ENCODE measurements at places on chromosomes 6 and 20.

- no peak for DNase-seq
Measured at GRCh38 chr6:158373214-158373613, 60.9 kb downstream of the TULP4 start.

DNA sequence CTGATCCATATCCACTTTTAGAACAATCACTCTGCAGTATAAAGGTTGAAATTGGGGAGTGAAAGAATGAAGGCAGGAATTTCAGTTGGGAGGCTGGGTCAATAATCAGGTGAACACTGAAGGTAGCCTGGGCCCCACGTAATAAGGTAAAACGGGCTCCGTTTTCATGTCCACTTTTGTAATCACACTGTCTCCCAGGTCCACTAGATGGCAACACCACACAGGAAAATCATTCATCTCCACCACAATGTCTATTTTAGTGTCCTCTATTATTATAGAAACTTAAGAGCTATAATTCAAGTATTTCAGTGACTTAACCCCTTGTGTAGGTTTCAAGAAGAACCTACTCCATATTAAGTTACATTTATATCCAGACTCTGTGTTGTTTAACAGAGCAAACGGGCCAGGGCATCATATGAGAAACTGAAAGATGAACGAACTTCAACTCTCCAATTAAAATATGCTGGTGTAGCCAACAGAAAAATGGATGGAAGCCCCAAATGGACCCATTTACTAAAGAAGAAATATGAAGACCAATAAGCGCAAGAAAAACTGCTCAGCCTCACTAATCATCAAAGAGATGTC, 45.9 kb upstream of the MC3R start:
- peak; percentile 16 for DNase-seq

DNA sequence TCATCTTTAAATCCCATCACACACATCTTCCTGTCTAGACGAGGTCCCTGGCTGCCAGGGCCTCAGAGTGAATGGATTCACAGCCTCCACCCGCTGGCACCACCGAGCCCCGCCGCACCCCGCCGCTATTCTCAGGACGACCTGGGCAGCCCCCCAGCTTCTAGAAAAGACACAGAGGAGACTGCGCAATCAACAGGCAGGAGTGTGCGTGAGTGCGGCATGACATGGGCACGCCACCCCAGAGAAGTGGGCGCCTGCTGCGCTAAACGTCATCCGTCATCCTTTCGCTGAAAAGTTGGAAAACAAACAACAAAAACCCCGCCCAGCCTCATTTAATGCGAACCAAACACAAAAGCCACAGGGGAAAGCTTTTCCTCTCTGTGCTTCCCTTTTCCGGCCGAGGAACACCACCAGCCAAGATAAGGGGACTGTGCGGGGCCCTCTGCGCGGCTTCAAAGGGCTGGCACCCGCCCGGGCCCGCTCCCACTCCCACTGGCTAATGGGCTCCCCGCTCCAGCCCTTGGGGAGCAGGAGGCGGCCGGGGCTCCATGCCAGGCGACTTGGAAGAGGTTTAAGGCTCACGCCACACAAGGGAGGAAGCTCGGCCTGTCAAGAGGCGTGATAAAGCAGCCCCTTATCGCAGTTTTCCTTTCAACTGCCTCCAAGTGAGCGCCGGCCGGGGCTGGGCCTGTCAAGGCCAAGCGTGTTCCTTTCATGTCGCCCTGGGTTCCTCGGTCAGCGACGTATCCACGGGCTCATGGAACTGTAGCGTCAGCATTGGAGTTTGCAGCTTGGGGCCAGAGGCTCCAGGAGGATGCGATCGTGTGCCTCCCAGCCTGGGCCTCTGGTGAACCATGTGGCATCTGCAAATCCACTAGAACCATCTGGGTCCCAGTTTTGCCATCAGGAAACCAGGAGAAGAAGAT, 50.1 kb downstream of the NFATC2 start:
- peak; percentile 58 for DNase-seq

DNA sequence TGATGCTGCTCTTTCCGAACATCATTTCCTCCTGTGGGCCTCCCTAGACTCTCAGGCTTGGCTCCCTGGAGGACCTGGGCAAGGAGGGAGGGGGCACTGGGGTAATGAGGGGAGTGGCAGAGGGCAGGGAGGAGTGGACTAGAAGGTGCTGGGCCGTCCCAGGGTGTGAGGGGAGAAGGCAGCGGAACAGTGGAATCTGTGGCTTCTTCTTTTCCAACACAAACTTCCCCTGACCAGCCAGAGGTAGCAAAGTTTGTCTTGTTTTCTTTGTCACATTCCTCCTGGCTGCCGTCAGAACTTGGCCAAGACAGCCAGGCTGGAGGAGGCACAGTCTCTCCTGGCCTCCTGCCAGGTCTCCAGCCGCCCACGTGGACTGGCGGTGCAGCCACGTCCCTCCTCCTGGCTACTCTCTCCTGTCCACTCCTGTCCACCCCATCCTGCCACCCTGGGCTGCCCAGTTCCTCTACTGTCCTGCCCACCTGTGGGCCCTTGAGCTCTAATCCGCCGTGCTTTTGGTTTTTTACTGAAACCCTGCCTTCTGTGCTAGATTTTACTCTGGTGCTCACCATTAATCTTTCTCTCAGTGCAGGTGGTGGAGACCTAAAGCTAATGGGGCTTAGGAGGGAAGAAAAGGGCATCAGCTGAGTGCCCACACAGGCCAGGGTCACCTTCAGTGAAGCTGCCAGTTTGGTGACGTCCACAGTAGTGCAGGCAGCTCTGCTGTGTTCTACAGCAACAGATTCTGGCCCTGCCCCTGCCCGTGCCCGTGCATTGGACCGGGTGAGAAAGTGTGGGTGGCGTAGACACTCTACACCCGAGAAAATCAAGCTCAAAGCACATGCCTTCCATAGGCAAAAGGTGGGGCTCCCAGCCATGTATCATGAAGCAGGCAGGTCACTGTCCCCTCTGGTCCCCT, 2.8 kb upstream of the CDSN start:
- DNase-seq = peak; percentile 84

DNA sequence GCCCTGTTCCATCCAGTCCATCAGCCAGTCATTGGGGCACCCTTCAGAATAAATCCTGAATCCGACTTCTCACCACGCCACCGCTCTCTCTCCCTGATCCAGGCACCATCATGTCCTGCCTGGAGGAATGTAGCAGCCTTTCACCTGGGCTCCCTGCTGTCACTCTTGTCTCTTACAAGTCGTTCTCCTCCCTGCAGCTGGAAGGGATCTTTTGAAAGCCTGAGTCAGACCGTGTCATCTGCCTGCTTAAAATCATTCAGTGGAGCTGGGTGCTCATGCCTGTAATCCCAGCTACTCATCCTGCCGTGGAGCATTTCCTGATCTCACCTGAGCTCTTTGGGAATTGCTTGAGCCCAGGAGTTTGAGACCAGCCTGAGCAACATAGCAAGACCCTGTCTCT, 19.2 kb upstream of the KCNG1 start:
- DNase-seq = no peak

DNA sequence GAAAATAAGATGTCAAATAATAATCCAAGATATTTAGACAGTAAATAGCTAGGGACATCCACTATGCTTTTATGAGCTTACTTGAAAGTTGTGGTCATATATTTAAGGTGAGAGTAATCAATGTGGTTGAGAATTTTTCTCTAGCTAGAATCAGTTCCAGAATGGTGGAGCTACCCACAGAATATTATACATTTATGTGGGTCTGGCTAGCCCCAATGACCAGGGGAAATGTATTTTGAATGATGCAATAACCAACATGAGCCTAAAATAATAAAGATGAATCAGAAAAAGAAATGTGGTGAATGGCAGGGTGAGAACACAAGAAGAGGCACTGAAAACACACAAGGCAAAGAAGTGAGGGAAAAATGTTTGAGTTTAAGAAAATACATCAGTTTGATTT, 325.7 kb downstream of the TBC1D32 start:
- DNase-seq = no peak

GRCh38 chr20:14114065-14114704, 118.9 kb downstream of the MACROD2 start:
- DNase-seq = no peak

DNA sequence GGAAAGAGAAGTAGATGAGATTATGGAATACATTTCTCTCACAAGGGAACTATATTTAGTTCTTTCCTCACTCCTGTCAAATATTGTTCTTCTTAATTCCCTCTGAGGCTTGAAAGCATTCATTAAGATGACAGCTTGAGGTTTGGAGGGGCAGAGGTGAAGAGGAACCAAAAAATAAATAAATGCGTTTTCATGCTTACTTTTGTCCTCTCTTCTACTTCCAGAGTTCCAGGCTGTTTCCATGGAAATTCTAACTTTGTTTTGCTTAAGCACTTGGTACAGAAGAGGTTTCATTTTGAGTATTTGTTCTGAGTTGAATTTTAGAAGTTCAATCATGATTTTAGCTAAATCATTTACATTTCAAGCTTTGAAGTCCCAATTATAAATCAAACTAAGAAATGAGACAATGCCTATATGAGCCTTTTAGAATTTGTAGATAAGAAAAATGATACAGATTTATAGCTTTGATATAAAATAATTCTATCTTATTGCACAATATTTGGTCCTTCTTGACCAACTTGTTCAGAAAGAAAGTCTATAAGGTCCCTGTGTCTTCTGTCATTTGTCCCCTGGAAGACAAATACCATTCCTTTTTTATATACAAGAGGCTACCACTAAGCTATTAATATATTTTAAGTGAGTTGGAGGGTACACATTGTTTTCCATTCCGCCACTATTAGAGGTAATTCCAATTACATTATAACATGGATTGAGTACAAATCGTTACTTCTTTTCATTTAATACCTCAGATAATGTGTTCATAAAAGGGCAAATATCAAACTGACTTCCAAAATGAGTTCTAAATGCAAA, 16.3 kb downstream of the RBM24 start:
- no peak for DNase-seq

- DNase-seq = no peak
Measured at GRCh38 chr6:30816791-30817739, 67.3 kb upstream of the DDR1 start.

DNA sequence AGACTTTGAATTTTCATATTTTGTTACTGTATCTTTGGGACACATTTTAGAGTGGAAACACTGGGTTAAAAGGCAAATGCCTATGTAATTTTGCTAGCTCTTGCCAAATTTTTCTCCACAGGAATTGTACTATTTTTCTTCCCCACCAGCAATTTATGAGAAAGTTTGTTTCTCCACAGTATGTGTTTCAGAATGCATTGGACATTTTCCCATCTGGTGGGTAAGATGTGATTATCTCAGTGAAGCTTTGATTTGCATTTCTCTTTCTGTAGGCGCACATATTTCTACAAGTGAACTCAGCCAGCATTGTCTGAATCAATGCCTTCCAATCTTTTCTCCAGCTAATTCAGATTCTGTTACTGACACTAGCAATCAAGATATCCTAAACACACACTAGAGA, 157.8 kb downstream of the RCAN2 start:
- DNase-seq = no peak

DNA sequence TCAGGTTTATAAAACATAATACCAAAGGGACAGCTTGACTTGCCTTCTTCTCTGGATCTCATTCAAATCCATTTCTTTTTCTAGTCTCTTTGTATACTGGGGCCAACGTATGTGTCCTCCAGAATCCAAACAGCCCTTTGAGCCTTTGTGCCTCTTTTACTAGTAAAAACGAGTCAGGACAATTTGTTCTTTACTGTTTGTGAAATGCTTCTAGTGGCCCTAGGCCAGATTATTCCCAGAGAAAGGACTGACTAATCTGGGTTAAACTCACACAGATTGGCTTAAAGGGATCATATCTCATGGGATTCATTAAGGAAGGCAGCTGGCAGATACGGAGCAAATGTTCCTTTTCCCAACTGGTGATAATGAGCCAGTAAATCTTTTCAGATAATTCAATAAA, 32.1 kb upstream of the MANEA start:
- DNase-seq = no peak

- DNase-seq = no peak
Measured at GRCh38 chr6:148146717-148147462, 195.7 kb upstream of the SASH1 start.

- DNase-seq = no peak
Measured at GRCh38 chr6:30411515-30412207, 66.7 kb downstream of the RPP21 start.

GRCh38 chr6:46270336-46270735, 99.6 kb upstream of the ENPP5 start:
- no peak for DNase-seq

- no peak for DNase-seq
Measured at GRCh38 chr20:63177134-63177784, 38.7 kb downstream of the YTHDF1 start.

- DNase-seq = no peak
Measured at GRCh38 chr6:4172368-4172767, 37.0 kb upstream of the ECI2 start.

DNA sequence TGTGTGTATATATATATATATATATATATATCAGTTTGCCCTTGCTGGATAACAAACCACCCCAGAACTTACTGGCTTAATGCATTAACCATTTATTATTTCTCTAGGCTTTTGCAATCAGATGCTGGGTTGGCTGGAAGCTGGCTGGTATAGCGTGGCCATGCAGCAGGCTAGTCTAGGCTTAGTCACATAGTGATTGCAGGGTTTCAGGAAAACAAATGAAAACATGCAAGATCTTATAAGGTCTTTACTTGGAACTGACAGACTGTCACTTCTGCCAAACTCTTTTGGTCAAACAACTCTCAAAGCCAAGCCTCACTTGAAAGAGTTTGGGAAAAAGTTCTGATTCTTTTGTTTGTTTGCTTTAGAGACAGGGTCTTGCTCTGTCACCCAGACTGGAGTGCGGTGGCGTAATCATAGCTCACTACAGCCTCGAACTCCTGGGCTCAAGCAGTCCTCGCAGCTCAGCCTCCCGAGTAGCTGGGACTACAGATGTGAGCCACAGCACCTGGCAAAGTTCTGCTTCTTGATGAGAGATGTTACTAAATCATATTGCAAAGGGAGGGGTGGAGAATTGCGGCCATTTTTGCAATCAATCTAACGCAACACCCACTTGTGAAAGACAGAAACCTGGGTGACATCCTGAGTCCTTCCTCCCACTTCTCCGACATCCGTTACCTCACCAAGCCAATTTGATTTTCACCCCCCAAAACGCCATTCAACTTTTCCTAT, 74.6 kb upstream of the RNF24 start:
- peak; percentile 68 for DNase-seq

DNA sequence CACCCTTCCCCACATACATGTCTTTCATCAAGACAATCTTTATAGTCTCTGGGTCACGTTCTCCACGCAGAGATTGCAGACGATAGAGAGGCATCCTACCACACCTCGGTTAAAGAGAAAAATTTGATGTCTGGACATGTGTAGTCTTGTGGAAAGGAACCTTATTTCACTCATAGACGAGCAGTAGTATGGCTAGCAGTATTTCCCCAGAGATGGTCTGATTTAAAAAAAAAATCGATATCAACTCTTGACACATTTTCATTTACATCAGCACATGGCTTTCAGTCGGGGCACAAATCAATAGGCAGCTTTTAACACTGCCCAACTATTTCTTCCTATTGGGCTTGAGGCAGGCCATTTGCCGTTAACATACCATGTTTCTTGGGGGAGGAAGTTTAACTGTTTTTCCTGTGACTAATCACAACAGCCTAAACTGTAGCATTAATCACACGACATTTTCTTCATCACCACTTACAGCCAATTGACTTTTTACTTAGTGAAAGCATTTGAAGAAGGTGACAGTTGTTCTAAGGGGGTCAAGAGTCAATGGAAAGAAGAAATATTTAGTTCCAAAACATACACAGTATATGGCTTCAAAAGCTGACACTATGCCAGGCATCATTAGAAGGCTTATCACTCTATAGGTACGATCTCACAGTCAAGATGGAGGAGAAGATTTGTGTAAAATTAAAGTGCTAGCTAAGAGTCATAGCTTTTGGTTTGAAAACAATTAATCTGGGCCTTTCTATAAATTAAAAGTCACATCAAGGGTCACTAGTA, 129.5 kb upstream of the HDAC2 start:
- peak; percentile 25 for DNase-seq
